ENCODE measurements at places on chromosomes 16 and 17. TPM values are rescaled to one million over a fixed set of nuclear protein-coding genes. Genes with fewer than 3 reads are reported as not detected.

Gene TEKT5
- total RNA-seq, result not detected

Gene RPL27
- 3,450 TPM for total RNA-seq

Gene RBFOX1
- not detected for total RNA-seq

Gene TM4SF5
- 0.75 TPM for total RNA-seq

Gene USP43
- 3.8 TPM for total RNA-seq

Gene MON1B
- total RNA-seq, result 37.0 TPM

Gene CCL16
- total RNA-seq, result not detected

Gene SOX15
- 0.18 TPM for total RNA-seq

Gene KRTAP17-1
- not detected for total RNA-seq

Gene MSI2
- 41.5 TPM for total RNA-seq

All from A549 treated with RU486 at 1 μM for 4 hours (cell line).